Foreskin keratinocyte (primary cell): ENCODE measurements at places on chromosomes 12 and 14.

DNA sequence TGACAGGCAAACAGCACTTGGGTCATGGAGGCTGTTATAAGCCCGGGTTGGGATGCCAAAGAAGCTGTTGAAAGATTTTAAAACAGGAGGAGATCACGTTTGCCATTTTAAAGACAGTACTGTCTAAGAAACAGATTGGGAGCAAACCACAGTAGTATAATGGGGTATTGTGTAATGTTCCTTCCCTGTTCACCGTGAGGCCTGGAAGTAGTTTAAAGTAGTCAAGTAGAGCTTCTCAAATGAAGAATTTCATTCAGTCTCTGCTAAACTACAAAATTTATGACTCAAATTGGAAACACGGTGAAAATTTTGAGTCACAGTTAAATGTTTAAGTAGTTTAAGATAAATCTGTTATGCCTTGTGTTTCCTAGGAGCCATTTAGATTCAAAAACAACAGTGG lies 35.8 kb downstream of the ATP2A2 start:
- peak; percentile 49 for DNase-seq

DNA sequence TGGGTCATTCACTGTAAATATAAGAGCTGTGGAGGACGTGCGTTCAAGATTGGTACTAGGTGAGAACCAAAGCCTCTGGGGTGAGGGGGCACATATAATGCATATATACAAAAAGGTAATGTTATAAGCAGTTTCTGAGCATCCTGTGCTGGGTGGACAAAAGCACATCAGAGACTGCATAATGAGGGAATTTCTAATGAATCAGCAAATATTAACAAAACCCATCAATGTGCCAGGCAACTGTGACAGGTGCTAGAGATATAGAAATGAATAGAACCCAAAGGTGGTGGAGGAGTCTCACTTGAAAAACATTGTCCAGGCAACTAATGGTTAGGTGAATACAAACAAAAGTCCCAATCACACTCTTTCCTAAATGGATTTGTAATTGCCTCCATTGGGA lies 74.7 kb downstream of the GPR65 start:
- no peak for DNase-seq

DNA sequence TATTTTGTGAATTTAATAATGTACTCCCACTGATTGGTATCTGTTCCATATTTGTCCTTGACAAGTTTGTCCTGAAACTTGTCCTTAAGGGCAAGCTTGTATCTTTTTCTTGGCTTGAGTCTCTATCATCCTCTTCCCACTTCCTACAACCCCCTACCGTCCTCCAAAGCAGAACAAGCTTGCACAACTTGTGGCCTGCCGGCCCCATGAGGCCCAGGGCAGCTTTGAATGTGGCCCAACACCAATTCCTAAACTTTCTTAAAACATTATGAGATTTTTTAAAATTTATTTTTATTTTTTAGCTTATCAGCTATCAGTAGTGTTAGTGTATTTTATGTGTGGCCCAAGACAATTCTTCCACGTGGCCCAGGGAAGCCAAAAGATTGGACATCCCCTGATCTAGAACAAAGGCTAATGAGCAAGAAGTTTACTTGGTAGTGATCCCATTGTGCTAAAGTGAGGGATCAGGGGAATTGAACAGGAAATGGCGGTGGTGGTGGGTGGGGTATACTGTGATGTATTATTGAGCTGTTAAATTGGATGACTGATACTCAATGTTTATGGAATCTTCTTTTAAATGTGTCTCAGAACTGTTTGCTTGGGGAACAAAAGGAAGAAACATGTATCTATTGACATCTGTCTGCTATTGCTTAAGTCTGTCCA lies 37.8 kb downstream of the TMX1 start:
- DNase-seq, result no peak

DNA sequence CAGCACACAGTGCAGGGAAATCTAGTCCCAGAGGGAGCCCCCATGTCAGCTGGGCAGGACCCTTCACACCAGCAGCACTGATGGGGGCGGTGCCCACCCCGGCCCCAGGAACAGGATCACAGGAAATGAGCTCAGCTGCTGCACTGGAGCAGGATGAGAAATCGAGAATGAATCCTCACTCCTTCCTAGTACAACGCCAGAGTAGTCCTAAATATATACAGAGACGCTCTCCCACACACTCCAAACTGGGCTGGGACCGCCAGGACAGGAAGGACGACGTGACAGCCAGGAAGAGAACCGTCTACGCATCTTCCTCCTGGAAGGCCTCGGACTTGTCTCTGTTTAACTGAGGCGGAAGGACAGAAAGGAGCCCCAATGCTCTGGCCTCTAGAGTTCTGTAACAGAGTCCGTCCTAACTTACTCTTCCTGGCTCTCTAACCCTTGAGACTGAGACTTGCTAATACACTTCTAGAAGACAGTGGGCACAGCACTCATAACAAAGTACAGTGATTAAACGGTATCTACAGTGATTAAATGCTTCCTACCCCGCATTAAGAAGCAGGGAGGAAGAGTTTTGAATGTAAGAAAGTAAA lies 33.4 kb downstream of the CDC42BPB start:
- no peak for DNase-seq
